Activated naive CD4-positive, alpha-beta T cell treated with Interleukin-2 at 50 U/mL for 16 hours (primary cell): ENCODE measurements at places on chromosomes 3 and 15.

DNA sequence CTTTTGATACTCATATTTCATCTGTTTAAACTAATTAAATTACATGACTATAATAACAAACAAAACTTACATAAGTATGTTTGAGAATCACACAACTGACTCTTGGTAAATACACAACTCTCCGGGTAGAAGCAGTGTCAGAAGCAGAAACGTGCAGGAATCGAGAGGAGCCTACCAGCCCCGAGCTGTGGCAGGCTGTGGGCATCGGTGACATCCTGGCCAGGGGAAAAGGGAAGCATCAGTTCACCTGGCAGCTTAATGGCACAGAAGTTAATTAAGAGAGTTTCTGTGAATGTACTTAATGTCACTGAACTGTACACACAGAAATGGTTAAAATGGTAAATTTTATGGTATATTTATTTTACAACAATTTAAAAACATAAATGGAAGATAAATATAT is 90.2 kb downstream of the CRTC3 start:
- no peak for DNase-seq

DNA sequence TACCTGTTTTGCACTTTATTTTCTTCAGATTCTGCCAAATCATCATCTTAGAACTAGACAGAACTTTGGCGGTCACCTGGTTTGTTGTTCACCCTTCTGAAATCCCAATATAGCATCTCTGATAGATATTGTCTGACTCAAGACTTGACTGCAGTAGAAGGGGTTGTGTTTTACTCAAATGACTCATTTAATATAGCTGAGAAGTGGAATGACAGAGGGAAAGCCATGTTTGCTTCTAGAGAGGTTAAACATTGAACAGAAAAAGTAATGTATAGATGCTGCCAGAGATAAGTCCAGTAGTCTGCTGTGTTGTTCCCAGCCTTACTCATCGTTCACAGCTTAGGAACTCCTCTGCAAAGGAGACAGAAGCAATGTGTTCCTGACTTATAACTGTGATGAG is 402.0 kb downstream of the AGBL1 start:
- no peak for DNase-seq

- no peak for DNase-seq
Observed at GRCh38 chr3:126432361-126433104, 37.8 kb downstream of the CFAP100 start.

- DNase-seq = no peak
Observed at GRCh38 chr3:45793482-45794176, 2.7 kb downstream of the SLC6A20 start.

DNA sequence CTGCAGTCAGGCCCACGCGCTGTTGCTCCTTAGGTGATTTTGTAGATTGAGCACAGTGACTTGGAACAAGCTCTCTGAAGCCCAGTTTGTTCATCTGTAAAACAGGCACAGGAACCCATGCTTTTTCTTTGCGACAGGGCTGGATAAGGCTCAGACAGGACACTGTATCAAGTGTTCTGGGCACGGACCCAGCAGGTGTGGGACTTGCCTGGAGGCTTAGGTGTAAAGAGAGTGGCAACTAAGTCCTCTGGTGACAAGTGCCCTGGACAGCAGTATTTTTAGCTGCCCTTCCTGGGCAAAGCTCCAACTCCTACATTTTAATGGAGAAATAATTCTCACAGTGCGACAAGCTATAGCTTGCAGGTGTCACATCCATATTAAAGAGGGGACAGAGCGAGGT is 32.2 kb downstream of the CD276 start:
- no peak for DNase-seq
